ENCODE measurements at places on chromosomes 12 and 14.

GRCh38 chr12:6026998-6027397 is 81.9 kb upstream of the ANO2 start:
- DNase-seq: no peak

DNA sequence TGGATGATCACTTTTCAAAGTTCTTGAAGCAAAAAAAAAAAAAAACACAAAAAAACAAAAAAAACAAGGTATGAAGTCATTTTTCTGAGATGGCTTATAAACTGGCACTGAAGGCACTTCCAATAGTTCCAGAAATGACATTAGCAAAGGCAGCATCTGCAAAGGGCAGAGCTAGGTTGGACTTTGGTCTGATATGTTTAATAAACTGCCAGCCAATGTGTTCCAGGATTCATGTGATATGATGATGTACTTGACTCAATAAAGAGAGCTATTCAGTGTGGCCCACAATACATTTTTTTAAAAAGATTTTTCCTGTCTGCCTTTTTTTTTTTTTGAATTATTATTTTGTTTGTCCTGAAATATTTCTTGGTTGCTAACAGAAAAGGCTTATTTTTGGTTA is 79.6 kb downstream of the VRK1 start:
- DNase-seq: no peak

DNA sequence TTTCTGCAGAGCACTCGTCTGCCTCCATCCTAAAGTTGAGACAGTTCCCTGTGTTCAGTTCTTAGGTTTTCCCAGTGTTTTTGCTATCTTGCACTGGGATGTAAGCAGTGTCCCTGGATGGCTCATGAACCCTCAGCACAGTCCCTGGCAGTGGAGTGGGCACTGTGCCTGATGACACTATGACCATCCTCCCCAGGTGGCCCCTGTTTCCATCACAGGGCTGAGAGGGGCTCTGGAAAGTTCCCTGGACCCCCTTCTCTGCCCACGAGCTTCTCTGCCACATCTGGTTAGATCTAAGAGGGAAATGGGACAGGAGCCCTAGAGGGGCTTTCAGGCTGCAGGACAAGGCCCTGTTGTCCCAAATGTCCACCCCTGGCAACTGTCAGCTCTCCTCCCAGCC is 249.8 kb upstream of the SFSWAP start:
- no peak for DNase-seq

GRCh38 chr12:117702741-117703140 is 266.0 kb downstream of the KSR2 start:
- DNase-seq: no peak

DNA sequence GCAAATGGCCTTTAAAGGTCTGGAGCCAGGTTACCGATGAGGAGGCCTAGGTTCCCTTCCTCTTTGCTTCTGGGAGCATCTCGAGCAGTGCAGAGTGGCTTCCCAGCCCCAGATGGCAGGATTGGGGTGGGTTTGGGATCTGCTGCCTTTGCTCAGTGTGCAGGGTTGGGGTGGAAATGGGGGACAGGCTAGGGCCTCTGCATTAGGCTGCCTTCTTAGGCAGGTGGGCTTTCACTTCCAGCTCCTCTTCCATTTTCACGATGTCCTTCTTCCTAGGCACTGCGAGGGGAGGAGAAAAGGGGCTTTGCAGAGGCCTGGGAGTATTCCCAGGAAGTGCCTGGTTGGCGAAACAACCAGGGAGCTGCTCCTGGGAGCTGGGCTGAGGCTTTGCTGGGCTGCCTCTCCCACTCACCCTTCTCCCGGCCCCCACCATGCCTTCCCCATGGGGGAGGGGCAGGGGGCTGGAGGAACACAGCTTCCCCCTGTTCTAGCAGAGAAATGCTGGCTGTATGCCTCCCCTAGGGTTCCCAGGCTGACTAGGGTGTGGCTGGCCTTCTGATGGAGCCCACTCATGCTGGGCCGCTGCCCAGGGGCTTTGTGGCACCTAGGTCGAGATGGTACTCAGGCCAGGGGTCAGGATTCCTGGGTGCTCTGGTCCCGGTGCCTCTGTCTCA is 2.4 kb downstream of the NR4A1 start:
- DNase-seq: no peak

Measured in NCI-H1048 (cell line).